IPS DF 6.9 (cell line): ENCODE measurements at places on chromosomes 11 and 22.

GRCh38 chr11:117884994-117885393 lies 8.5 kb upstream of the FXYD6 start:
- DNase-seq: no peak

GRCh38 chr11:12086271-12087074 lies 23.9 kb upstream of the MICAL2 start:
- no peak for DNase-seq

DNA sequence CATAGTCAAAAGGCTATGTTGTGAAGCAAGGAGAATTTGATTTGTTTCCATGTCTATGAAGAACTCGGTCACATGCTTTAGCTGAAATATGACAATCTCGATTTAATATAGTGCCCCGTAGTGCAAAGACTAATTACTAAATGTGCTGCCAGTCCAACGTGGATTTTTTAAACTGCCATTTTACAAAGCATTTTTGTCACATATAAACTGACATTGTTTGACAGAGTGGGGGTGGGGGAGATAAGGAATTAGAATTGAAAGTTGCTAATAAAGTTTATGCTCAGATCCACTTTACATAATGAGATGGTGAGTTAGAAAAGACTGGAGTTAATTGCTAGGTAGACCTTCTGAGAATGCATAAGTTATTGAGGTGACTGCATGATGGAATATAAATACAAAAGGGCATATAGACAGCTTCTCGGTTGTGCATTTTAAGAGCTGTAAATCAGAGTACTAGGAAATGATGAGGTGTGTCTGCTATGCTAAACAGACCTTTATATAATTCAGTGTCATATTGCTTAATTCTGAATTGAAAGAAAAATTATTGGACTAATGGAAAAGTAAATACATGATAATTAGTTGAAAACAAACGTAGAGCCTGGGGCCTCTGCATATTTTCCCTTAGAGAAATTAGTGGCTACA lies 158.9 kb upstream of the MTNR1B start:
- no peak for DNase-seq

DNA sequence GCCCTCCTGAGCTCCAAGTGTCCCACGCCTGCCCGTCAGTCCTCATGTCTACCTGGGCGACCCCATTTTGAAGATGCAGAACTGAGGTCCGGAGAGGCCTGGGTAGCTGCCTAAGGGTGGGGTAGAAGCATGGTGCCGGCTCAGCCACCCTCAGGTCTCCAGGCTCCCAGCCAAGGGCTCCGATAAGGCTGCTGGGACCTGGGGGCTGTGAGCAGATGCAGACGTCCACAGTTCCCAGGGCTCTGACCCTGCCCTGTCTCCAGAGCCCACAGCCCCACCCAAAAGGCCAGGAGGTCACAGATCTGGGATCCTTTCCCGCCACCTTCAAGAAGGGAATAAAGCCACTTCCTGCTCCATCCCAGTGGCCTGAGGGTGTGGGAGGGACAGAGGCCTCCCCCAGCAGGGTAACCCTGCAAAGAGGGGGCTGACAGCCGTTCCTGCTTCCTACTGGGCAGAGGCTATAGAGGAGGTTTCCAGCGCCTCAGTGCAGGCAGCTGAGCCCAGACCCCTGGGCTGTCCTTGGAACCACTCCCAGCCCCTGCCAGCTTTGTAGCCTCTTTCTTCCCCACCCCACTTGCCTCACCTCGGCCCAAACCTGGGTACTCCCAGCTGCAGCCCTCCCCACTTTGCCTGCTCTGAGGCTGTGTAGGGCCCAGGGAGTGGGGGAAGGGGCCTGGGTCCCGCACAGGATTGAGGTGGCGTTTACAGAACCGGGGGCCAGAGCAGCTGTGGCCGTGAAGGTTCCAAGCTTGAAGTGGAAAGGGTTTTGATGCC lies 85.5 kb downstream of the CDKN1C start:
- DNase-seq: no peak

DNA sequence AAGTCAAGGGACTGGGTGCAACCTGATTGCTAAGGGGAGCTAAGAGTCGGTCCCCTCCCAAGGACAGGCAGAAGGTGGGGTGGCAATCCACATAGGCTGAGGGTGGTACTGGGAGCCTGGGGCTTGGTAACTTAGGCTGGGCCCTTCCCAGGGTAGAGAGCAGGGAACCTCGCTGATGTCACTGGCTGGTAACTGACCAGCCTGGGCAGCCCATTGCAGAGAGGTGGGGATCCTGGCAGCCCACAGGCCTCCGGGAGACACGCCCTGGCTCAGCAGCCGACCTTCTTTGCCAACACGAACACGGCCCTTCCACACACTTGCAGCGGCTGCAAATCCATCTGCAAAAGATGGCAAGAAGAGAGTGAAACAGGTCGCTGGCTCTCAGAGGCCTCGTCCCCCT lies 25.4 kb downstream of the A4GALT start:
- no peak for DNase-seq

DNA sequence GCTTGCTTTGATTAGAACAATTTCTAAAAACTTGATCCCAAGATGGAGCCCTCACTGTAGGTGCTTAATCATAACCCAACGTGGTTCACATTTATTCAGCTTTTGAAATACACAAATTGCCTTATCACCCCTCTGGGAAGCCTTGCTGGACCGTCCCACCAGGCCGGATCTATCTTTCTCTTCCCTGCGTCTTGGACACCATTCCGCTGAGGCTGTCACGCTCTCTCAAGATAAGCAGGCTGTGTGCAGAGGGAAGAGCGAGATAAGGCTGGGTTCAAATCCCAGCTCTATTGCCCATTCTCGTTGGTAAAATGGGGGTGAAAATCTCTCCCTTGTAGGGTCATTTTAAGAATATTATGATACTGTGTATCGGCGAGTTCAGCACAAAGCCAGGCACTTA lies 20.5 kb upstream of the TP53I11 start:
- DNase-seq: no peak

DNA sequence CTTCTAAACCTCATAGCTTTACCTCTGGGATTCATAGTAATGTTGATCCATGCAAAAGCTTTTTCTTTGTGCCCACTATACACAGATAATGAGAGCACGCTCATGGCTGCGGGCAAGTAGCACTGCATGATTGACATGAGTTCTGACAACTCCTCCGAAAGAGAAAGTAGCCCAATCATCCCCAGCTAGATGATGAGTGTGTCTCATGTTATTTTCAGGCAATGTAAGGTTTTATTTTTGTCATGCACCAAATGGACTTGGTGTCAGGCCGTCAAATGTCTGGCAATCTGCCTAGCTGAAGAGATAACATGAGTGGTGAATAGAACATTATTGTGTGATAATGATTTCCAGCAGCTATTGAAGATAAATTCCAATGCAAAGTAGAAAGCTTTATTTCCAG lies 662.6 kb downstream of the NTM start:
- no peak for DNase-seq

GRCh38 chr11:77396305-77396704 lies 77.6 kb downstream of the PAK1 start:
- no peak for DNase-seq

- DNase-seq: no peak
These were observed 23.5 kb downstream of the CTNND1 start for GRCh38 chr11:57785072-57785471.

GRCh38 chr11:82546661-82547557 lies 186.8 kb downstream of the FAM181B start:
- DNase-seq: no peak
